MG63 (cell line): ENCODE measurements at places on chromosomes 11 and 22. TPM values are rescaled to one million over a fixed set of nuclear protein-coding genes. Genes with fewer than 3 reads are reported as not detected.

SLC17A6 gene
- not detected in 2 replicates for total RNA-seq

DNA sequence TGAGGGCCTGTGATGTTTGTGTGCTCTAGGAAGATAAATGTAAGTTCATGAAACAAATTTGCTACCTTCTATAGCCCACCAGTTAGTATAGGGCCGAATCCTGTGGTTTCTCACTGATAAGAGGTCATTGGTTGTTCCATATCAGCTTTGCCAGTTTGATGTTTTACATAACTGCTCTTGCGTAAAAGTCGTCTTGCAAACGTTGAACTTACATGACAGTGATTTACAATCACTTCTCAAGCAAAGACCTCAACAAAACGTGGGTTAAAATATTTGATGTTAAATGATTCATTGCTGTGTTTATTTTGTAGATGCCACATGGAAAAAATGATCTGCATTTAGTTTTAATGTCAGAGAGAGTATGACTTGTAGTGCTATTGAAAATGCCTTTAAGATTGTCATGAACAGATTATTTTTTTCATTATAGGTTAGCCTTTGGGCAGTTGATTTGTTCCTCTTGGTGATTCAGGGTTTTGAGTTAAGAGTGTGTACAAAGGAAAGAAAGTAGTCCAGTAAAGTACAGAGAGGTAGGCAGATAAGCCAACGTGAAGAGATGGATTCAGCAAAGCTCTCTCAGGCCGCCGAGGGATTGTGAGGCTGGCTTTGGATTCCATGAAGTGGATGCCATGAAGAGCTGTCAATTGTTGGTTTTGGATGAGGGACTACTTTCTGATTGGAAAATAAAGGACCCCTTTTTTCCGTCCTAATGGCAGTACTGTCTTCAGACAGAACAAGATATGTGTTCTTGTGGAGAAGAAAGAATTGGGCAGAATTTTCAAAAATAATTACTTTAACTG is 2.6 kb downstream of the EWSR1 start:
- no peak for DNase-seq

DNA sequence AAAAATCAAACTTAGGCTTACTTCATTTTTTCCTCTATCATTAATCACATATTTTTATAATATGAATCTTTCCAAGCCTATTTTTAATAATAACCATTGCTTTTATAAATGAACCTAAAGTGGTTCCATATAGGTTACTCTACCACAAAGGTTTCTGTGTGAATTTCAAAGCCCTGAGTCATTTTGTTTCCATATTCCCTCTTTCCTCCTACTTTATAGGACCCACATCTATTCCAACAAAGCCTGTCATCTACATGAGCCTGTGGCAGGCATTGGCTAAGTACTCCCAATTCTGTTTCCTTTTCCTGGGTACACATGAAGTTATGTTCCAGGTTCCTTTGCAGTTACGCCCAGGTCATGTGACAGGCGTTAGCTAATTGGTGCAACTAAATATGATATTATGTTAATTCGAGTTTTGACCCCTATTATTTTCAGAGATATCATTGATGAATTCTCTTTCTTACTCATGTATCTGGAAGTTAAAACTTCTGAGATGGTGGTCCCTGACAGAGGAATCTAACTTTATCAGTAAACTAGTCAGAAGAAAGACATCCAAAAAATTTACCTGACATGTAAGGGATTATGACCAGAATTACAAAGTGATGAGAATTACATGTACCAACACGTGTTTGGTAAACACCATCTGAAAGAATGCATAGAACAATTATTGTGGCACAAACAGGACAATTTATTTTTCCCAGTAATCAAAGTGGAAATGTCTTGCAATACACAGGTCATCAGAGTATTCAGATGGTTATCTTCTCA is 1264.0 kb upstream of the CNTN5 start:
- no peak for DNase-seq

DRICH1 gene
- not detected in 2 replicates for total RNA-seq

DNA sequence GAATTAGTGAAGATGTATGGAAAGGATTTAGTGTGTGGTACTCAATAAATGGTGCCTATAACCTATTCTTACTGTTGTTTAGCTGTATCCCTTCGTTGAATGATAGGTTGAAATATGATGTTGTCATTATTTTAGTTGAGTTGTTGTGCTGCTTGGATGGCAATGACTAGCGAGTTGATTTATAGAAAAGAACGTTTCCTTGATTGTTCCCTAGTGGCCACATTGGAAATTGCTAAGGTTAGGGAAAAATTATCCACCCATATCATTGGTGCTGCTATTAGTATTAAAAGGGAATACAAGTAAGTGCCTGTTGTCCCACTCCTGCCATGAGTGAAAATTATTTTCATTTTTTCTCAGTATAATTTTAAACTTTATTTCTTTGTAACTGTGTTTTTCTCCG is 14.5 kb downstream of the EMSY start:
- no peak for DNase-seq

- DNase-seq = no peak
Observed at GRCh38 chr22:41668971-41669911, 19.4 kb downstream of the SNU13 start.

- no peak for DNase-seq
Observed at GRCh38 chr11:98260983-98261382, 759.8 kb upstream of the CNTN5 start.

GRCh38 chr11:102318469-102318868 is 1.2 kb downstream of the BIRC3 start:
- peak; percentile 43 for DNase-seq

CLDN5 gene
- not detected in 2 replicates for total RNA-seq

ZP1 gene
- total RNA-seq = not detected in 2 replicates

GRCh38 chr11:73121692-73122091 is 20.4 kb downstream of the FCHSD2 start:
- DNase-seq = no peak

CDC42BPG gene
- total RNA-seq = 0.07 and 0.36 TPM in 2 replicates

- DNase-seq = no peak
Observed at GRCh38 chr11:16962146-16962545, 52.1 kb downstream of the PLEKHA7 start.

DNA sequence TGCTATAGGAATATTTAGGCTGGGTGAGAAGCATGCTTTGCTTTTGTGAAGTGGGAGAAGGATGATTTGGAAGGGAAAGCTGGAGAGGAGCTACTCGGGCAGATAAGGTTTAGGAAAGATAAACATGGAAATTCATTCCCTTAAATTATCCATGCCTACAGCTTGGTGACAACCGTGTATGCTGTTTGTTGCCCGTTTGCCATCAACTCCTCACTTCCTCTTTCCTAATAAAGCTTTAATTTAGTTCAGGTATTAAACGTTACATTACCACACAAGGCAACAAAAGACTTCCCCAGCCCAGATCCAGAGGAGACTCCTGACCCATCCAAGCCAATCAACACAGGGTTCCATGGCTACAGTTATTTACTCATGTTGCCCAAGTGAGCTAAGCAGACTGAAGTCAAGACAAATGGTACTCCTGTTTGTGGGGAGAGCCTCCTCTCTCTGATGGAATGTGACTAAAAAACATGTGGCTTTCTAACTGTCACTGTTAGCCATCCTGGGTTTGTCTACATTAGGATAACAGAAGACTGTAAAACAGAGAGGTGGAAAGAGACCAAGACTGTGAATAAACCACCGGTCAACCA is 101.7 kb upstream of the GRAMD1B start:
- no peak for DNase-seq

- no peak for DNase-seq
Observed at GRCh38 chr22:17655289-17655688, 16.7 kb downstream of the BCL2L13 start.

DNA sequence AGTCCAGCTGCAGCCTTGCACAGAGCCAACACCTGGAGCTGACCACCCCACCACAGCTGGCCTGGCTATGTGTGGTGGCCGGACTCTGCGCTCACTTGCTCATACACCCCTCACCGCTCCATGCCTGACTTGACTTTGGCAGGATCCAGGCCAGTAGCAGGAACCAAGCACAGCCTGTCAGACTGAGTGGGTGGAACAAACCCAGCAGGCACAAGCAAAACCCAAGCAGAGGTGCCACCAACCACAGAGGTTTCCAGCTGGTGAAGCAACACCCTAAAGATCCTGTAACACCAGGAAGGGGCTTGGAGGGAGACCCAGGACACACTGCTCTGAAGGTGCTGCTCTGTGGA is 44.9 kb upstream of the WNT11 start:
- no peak for DNase-seq

DNA sequence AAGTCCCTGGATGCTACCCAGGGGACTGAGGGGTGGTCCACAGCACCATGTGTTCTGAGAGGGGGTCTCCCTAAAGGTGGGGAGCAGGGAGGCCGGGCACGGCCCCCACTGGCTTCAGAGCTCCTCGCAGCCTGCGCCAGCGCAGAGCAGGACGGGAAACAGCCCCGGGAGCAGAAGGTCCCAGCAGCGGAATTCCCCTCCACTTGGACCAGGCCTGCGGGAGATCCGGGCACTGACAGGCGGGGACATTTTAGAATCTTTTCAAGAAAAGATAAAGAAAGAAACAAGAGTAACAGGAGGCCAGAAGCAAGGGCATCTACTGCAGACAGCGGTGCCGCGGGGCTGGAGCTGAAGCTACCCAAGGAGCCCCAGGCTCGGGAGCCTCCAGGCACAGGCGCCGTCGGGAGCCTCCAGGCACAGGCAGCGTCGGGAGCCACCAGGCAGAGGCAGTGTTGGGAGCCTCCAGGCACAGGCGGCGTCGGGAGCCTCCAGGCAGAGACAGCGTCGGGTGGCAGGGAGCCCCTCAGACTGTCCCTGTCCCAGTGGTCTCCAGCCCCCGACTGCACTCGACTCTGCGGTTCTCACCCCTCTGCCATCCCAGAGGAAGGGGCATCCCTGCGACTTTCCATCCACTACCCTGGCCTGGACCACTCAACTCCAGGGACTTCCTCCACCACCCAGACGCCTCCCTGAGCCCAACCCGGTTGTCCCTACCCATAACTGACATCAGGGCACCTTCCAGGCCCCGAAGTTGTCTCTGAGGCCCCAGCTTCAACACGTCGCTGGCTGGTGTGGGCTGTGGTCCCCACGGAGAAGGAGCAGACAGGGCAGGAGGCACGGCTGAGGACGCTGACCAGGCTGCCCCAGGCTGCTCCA is 211.1 kb downstream of the BRD1 start:
- DNase-seq = no peak

GRCh38 chr11:57432714-57433163 is 5.8 kb upstream of the SLC43A3 start:
- peak; percentile 38 for DNase-seq

- no peak for DNase-seq
Observed at GRCh38 chr22:23166841-23167616, 13.3 kb upstream of the BCR start.

- no peak for DNase-seq
Observed at GRCh38 chr22:22045571-22046335, 63.2 kb upstream of the TOP3B start.
